Nephron progenitor cell (in vitro differentiated cells): ENCODE measurements at places on chromosomes 1 and 21.

- H3K27ac ChIP-seq: no peak overlapping the region
- no peak for DNase-seq
- peaks cover 12% of the 10 kb centered on the region for H3K4me1 ChIP-seq
These were observed 273.8 kb downstream of the KCNJ6 start for GRCh38 chr21:37642493-37642892.

- H3K27ac ChIP-seq: no peak overlapping the region
- DNase-seq: no peak
- H3K36me3 ChIP-seq: no peaks in the 10 kb centered on the region
These were observed 57.3 kb upstream of the RUNX3 start for GRCh38 chr1:24987424-24987823.

DNA sequence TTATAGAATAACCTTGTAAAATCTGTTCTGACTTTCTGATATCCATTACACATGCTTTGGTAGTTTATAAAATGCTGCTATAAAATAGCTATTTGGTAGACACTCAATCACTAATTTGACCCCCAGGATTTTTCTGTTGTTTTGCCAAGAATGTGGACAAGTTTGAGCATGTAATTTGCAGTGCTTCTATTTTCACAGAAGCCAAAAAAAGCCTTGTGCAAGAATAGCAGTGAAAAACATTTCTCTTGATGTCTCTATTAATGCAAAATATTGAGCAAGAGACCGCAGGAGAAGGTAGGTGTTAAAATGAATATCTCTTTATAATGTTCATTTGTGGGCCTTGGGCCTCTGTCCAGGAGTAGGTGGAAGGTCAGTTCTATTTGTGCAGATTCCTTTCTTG is 22.5 kb downstream of the MAP3K7CL start:
- H3K27ac ChIP-seq: no peak overlapping the region
- H3K36me3 ChIP-seq: no peaks in the 10 kb centered on the region
- no peaks in the 10 kb centered on the region for H3K4me1 ChIP-seq
- DNase-seq: no peak
- H3K4me3 ChIP-seq: no peak overlapping the region

DNA sequence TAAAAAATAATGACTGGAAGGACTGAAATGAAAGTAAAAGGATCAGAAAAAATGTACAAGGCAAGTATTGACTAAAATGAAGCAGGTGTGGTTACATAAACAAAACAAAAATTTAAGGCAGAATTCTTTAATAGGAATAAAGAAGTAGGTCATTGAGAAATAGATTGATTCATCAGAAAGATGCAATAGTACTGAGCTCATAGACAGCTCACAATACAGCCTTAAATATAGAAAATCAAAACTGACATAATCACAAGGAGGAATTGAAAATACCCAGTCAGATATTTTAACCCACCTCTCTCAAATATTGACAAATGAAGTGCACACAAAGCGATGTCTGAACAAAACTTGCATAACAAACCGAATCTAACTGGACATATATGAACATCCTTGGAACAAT is 366.8 kb upstream of the DPYD start:
- DNase-seq: no peak
- no peaks in the 10 kb centered on the region for H3K27me3 ChIP-seq
- H3K4me3 ChIP-seq: no peak overlapping the region

DNA sequence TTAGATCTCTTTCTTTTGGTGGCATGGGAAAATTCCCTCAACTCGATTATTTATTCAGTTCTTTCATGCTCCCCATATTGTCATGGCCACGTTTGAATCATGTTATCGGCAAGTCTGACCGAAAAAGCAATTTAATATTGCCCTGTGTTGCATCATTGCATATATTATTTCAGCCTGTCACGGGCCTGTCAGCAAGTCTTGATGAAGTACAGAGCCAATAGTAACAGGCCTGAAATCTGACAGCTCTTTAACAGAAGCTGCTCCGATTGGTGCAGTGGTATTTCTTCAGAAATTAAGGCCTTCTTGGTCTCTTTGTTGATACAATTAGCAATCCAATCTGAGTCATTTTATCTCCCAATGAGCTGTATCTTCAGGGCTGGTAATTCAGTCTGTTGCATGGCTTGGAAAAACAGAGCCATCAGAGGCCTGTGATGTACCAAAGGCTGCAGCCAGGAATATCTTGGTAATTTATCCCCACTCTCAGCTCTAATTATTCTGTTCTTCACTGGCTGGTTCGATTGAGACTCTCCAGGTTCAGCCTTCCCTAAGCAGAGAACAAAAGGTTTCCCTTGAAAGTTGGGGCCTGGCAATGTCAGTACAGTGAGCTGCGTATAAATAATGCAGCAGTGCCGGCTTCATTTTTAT is 149.5 kb downstream of the FGGY start:
- H3K27me3 ChIP-seq: no peaks in the 10 kb centered on the region
- H3K4me3 ChIP-seq: no peak overlapping the region
- H3K4me1 ChIP-seq: peaks cover 28% of the 10 kb centered on the region

DNA sequence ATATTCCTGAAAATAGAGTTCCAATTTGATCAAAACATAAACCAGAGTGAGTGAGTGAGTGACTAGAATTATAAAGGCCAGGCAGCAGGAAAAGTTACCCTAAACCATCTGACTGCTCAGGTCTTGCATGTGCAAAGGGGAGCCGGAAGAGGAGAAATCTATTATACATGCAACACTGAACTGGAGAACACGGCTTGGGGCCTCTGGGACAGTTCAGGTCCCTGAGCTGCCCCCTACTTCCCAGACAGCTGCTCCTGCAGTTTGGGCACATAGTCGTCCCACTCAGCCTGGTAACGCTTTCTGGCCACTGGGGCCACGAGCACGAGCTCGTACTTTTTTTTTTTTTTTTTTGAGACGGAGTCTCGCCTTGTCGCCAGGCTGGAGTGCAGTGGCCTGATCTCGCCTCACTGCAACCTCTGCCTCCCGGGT is 40.1 kb downstream of the PTPRC start:
- H3K4me1 ChIP-seq: peaks cover 48% of the 10 kb centered on the region
- H3K27me3 ChIP-seq: no peaks in the 10 kb centered on the region
- no peak for DNase-seq
- peak overlapping the region; percentile 8 for H3K27ac ChIP-seq
- no peak overlapping the region for H3K4me3 ChIP-seq
- H3K36me3 ChIP-seq: peaks cover 4% of the 10 kb centered on the region

GRCh38 chr1:17255336-17255735 is 6.4 kb downstream of the PADI3 start:
- no peak overlapping the region for H3K27ac ChIP-seq
- H3K4me3 ChIP-seq: no peak overlapping the region
- peaks cover 15% of the 10 kb centered on the region for H3K4me1 ChIP-seq
- peaks cover 30% of the 10 kb centered on the region for H3K27me3 ChIP-seq

DNA sequence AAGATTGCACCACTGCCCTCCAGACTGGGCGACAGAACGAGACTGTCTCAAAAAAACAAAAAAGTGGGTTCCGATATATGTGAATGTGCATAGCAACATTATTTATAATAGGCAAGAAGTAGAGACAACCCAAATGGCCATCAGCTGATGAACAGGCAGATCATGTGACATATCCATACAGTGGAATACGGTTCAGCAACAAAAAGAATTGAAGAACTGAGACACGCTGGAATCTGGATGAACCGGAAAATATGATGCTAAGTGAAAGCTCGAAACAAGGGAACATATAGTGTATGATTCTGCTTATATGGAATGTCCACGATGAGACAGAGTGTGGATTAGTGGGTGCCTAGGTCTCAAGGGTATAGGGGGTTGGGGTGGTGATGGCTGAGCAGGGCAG is 28.5 kb upstream of the MORC3 start:
- no peak overlapping the region for H3K4me3 ChIP-seq
- peaks cover 26% of the 10 kb centered on the region for H3K36me3 ChIP-seq
- peaks cover 9% of the 10 kb centered on the region for H3K4me1 ChIP-seq
- no peak for DNase-seq

DNA sequence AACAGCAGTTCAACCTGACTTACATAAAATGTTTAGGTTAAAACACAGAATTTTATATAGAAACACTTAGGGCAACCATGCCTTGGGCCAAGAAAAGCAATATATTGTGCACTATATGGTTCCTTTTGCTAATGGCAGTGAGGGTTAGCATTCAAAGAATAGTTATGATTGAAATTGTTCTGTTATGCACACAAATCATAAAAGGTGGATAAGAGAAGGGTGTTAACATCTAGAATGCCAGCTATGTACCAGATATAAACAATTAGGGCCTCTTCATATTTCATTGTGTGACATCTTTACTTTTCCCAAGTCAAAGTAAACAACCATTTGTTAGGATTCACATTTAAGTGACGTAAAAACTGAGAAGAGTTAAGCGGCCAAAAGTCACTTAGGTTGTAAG is 308.0 kb upstream of the B3GALT2 start:
- no peak overlapping the region for H3K4me3 ChIP-seq
- no peak for DNase-seq
- H3K27me3 ChIP-seq: no peaks in the 10 kb centered on the region
- H3K4me1 ChIP-seq: peaks cover 5% of the 10 kb centered on the region
- H3K27ac ChIP-seq: no peak overlapping the region
- peaks cover 4% of the 10 kb centered on the region for H3K36me3 ChIP-seq

DNA sequence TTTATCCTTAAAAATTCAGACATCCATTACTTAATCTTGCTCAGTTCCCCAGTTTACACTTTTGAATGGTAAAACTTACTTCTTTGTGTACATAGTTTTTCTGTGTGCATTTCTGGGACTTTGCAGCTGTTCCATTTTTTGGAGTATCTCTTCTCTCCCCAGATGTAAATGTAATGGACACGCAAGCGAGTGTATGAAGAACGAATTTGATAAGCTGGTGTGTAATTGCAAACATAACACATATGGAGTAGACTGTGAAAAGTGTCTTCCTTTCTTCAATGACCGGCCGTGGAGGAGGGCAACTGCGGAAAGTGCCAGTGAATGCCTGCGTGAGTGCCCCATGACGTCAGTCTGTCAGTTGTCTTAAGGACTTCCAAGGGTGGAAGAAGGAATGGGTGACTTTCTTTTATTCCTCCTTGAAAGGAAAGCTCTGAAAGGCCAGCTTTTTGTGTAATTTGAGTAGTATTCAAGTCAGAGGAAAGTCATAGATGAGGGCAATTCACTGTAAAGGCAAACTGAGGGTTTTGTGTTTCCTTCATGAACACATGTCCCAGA is 75.7 kb upstream of the LAMC2 start:
- H3K4me1 ChIP-seq: peaks cover 10% of the 10 kb centered on the region
- no peak for DNase-seq
- H3K27me3 ChIP-seq: peaks cover 3% of the 10 kb centered on the region
- peaks cover 79% of the 10 kb centered on the region for H3K36me3 ChIP-seq
- peak overlapping the region; percentile 4 for H3K27ac ChIP-seq
- H3K4me3 ChIP-seq: no peak overlapping the region

DNA sequence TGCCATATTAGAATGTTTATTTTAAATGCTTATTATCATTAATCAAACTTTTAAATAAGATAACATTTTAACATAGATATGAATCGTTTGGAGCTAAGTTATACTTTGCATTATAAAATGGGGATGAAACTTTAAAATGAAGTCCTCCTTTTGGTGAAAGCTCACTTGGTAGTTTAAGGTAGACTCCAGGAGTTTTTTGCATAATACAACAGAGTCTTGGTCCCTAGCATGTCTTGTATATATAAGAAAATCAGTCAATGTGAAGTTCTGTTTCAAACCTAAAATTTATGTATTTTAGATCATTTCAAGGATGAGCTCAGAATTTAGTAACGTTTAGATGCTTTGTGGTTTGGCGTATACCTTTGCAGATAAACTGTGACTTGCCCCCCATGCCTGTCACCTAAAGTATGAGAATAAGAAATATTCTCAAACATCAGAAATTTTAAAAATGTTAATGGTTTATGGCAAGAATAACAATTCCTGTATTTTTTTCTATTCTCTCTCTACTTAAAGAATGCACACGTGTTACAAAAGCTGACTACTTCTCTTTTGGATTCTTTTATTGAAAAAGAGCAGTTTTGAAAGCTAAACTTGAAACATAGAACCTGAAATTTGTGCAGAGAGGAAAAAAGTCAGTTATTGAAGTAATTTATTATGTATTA is 3.8 kb downstream of the NFIA start:
- no peak overlapping the region for H3K27ac ChIP-seq
- H3K4me3 ChIP-seq: no peak overlapping the region
- H3K36me3 ChIP-seq: no peaks in the 10 kb centered on the region
- peaks cover 94% of the 10 kb centered on the region for H3K27me3 ChIP-seq
- H3K4me1 ChIP-seq: peaks cover 14% of the 10 kb centered on the region
- DNase-seq: no peak

- H3K4me1 ChIP-seq: peaks cover 10% of the 10 kb centered on the region
- no peaks in the 10 kb centered on the region for H3K27me3 ChIP-seq
- no peaks in the 10 kb centered on the region for H3K36me3 ChIP-seq
- no peak for DNase-seq
These were observed 120.1 kb downstream of the BACH1 start for GRCh38 chr21:29418813-29419212.

- no peaks in the 10 kb centered on the region for H3K36me3 ChIP-seq
- H3K4me1 ChIP-seq: peaks cover 19% of the 10 kb centered on the region
- H3K4me3 ChIP-seq: no peak overlapping the region
- peaks cover 10% of the 10 kb centered on the region for H3K27me3 ChIP-seq
These were observed 114.7 kb downstream of the PAPPA2 start for GRCh38 chr1:176577646-176578197.

DNA sequence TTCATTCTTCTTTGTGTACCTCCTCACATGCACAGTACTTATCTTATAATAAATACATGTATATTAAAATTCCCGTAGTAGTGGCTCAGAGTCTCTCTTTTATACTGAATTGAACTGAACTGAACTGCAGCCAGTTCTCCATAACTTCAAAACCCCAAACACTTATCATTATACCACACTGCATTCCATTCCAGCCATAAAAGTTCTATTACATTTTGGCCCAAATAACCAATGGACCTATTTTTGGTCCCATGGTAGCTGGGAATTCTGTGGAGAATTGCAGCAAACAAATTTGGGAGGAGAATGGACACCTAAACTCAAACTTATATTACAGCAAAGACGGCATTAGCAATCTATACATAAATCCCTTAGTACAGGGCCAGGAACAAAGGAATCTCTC is 86.6 kb upstream of the C1orf87 start:
- no peaks in the 10 kb centered on the region for H3K36me3 ChIP-seq
- no peak overlapping the region for H3K27ac ChIP-seq
- DNase-seq: no peak
- no peak overlapping the region for H3K4me3 ChIP-seq
- H3K27me3 ChIP-seq: no peaks in the 10 kb centered on the region
- H3K4me1 ChIP-seq: no peaks in the 10 kb centered on the region

- no peak overlapping the region for H3K27ac ChIP-seq
- peaks cover 38% of the 10 kb centered on the region for H3K36me3 ChIP-seq
- no peak for DNase-seq
- no peak overlapping the region for H3K4me3 ChIP-seq
- no peaks in the 10 kb centered on the region for H3K27me3 ChIP-seq
- H3K4me1 ChIP-seq: peaks cover 22% of the 10 kb centered on the region
These were observed 2.8 kb downstream of the VPS72 start for GRCh38 chr1:151187205-151187604.

GRCh38 chr1:222543817-222544216 is 4.1 kb downstream of the HHIPL2 start:
- H3K4me3 ChIP-seq: no peak overlapping the region
- DNase-seq: no peak
- peaks cover 44% of the 10 kb centered on the region for H3K4me1 ChIP-seq
- no peaks in the 10 kb centered on the region for H3K27me3 ChIP-seq
- peaks cover 9% of the 10 kb centered on the region for H3K36me3 ChIP-seq
